Osteoblast (primary cell): ENCODE measurements at places on chromosomes 12 and 14. TPM values are rescaled to one million over a fixed set of nuclear protein-coding genes. Genes with fewer than 3 reads are reported as not detected.

TFCP2 gene
- total RNA-seq, result 7.6 and 8.3 TPM in 2 replicates

SENP1 gene
- total RNA-seq, result 23.9 and 27.4 TPM in 2 replicates

A2M gene
- 2.2 and 2.9 TPM in 2 replicates for total RNA-seq

ERO1A gene
- total RNA-seq, result 55.1 and 56.8 TPM in 2 replicates

DPF3 gene
- total RNA-seq, result 0.59 and 1.8 TPM in 2 replicates

ARHGEF25 gene
- 20.6 and 23.9 TPM in 2 replicates for total RNA-seq

RIPK3 gene
- total RNA-seq, result 9.1 and 11.9 TPM in 2 replicates

EIF2S3B gene
- total RNA-seq, result 2.5 and 2.9 TPM in 2 replicates

CISTR gene
- not detected in 2 replicates for total RNA-seq
